Ascending aorta (tissue), 2 donors: ENCODE measurements at places on chromosomes 2 and 18.
A peak's percentile ranks its signal among the peaks of the same experiment; 100 is the strongest.

- DNase-seq = no peak
Measured at GRCh38 chr2:221999717-222000116, 299.1 kb downstream of the PAX3 start.

GRCh38 chr2:210271300-210271699, 43.7 kb downstream of the MYL1 start:
- no peak for DNase-seq

DNA sequence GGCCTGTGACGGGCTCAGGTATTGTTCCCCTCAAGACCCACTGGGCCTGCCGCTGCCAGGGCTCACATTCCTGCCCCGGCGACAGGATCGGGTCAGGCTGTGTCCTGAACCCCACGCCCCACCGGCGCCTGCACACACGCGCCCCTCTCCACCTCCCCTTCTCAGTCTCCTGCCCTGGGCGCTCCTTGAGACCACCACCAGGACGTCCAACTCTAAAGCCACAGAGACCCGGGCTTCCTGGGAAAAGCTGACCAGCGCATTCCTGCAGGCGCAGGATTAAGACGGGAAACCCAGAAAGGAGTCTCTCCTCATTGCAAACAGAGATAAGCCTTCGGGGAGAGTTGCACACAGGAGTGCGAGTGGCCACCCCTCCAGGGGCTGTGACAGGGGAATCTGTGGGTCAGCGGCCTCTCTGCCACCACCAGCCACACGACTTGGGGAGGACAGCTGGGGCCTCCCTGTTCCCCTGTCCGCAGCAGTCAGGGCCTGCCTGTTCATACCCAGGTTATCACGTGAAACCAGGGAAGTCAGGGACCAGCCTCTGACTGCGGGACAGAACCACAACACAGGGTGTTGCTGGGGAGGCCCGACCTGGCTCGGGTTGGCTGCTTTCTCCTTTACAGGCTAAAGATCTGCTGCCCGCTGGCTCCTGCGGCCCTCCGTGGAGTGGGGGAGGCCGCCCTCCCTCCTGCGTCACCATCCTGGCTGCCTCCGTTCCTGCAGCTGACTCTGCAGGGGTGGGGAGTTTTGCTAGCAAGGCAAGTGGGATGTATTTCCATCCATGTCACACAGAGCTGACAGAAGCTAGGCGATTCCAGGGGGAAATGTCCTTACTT, 88.8 kb downstream of the ZCCHC2 start:
- no peak for DNase-seq

- no peak for DNase-seq
Measured at GRCh38 chr2:15119722-15120175, 441.4 kb downstream of the NBAS start.

- no peak for DNase-seq
Measured at GRCh38 chr2:11483806-11484617, 18.1 kb upstream of the E2F6 start.

GRCh38 chr18:34738175-34738894, 28.2 kb downstream of the DTNA start:
- DNase-seq = no peak

DNA sequence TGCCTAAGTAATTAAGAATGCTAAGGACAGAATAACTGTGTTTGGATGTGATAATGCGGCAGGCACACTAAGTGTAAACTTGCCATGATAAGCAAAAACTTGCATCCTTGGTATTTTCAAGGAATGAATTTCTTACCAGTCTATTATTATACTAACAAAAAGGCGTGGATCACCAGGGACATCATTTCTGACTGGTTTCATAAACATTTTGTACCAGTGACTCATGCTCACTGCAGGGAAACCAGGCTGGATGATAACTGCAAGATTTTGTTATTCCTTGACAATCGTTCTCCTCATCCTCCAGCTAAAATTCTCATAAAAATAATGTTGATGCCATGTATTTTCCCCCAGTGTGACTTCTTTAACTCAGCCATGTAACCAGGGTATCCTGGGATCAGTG, 289.5 kb downstream of the CDCA7 start:
- DNase-seq = no peak

- DNase-seq = no peak
Measured at GRCh38 chr18:9348079-9348671, 13.6 kb downstream of the TWSG1 start.

GRCh38 chr2:120719491-120719890, 16.2 kb upstream of the GLI2 start:
- DNase-seq = no peak

- peak; percentile 53 for DNase-seq
Measured at GRCh38 chr2:71609029-71609428, 155.7 kb downstream of the DYSF start.

DNA sequence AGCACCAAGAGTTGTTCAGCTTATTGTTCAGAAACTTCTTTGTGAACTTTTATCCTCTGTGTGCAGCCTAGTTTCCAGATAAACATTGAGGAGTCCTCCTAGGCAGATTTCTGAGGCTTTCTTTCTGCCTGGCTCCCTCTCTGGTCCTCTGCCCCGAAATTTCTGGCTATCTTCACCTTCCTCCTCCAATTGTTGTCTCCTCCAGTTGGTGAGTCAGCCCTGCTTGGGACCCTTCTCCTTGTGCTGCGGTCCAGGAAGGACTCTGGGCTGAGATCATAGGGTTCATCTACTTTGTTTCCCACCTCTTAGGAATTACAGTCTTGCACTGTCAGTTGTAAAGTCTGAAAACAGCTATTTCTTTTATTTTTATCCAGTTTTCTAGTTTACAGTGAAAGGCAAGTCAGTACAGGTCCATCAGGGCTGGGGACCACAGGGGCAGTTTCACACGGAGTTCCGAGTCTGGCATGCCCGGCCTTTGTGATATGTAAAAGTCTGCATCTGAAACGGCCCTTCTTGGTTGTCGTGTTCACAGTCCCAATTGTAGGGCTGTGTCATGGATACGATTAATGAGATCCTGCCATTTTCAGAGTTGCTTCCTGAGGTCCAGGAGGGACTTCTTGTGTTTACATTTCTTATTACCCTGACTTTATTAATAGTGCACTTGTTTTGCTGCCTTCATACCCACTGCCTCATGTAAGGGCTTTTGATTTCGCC, 100.8 kb downstream of the SMC6 start:
- DNase-seq = no peak

- peak; percentile 73 for DNase-seq
Measured at GRCh38 chr2:199488772-199489400, 31.1 kb upstream of the SATB2 start.

DNA sequence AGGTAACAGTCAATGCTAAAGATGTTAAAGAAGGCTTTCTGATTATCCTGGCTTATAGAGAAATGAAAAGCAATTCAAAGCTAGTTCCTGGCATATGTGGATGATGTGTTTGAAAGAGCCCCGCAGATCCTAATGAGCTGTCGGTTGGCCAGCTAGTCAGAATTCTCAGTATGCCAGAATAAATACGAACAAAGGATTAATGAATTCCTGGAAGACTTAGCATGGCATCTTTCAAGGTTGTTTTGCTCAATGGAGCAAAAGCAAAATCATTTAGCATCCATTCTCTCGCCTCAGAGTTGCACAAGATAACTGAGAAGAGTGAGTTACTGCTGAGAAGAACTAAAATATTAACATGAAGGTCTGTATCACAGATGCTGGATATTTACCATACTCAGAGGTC, 307.6 kb downstream of the RIT2 start:
- DNase-seq = no peak

DNA sequence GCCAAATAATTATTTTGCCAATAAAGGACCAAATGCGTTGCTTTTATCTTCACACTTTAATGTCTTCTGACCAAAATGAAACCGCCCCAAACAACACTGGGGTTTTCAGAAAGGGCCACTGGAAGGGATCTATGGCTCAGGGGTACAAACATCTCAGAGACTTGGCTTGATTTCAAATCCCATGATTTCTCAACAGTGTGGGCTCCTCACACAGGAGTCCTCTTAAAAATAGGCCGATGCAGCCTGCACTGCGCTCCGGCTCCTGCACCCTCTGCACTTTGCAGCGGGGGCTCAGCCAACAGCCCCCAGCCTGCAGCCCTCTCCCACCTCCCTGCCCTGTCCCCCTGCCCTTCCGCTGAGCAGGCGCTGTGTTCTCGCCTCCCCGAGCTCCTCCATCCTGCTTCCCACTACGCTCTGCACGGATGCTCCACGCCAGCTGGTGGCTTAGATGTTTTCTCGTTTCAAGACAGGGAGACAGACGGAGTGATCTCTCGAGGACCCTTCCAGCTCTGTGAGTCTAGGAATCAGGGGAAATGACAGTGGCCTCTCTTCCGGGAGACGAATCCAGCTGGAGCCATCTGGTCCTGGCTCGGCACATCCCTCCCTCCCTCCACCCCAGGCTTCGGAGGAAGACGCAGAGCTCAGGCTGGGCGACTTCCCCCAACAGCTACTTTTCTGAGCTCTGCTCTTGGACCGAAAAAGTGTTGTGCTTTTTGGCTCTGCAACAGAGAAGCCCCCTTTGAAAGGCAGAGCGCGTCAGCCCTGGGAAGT, 71.4 kb downstream of the KCNF1 start:
- no peak for DNase-seq

DNA sequence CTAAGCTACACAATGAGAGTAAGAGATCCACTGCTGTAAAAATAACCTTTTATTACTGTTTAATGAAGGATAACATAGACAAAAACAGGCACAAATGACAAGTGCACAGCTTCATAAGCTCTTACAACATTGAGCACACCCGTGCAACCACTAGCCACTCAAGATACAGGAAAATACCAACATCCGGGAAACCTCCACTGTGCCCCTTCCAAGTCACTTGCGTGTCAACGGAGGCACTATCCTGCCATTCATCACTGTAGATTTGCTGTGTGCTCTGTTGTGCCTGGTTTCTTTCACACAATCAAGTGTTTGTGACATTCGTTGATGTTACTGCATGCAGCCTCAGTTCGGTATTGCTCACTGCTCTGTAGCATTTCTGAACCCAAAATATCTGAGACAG, 292.9 kb upstream of the MYT1L start:
- DNase-seq = no peak

GRCh38 chr2:119678021-119678656, 862 bp upstream of the TMEM177 start:
- peak; percentile 53 for DNase-seq

DNA sequence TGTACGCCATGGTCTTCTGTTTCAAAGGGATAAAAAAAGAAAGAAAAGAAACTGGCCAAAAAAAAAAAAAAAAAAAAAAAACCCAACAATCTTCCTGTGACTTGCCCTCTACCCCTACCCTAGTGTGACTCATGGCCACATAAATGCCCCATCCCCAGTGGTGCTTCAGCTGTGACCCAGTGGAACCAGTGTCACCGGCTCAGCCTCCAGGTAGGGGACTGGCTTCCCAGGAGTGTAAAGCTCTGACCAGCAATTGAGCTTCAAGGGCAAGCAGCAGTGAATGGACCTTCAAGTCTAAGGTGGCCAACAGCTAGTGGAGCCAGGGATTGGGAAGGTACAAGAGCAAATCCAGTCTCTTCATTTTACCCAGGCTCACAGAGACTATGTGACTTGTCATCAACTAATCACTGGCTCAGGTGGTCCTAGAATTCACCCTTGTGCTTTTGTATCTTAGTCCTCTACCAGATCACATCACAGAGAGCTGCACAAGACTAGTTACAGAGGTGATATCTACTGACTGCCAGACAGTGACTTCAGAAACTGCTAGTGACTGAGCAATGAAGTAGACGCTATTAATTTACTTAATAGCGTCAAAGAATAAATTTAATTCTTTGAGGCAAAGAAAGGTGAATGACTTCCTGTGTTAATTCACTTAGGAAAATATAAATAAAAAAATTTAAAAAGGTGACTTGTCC, 1.3 kb upstream of the TGFBRAP1 start:
- no peak for DNase-seq

GRCh38 chr2:64328415-64328722, 125.6 kb upstream of the LGALSL start:
- no peak for DNase-seq
